ENCODE measurements at places on chromosomes 3 and 15.

- DNase-seq: no peak
Observed at GRCh38 chr15:98643115-98643514, 5.2 kb upstream of the IGF1R start.

- DNase-seq: no peak
Observed at GRCh38 chr3:156611870-156612494, 57.1 kb upstream of the SSR3 start.

DNA sequence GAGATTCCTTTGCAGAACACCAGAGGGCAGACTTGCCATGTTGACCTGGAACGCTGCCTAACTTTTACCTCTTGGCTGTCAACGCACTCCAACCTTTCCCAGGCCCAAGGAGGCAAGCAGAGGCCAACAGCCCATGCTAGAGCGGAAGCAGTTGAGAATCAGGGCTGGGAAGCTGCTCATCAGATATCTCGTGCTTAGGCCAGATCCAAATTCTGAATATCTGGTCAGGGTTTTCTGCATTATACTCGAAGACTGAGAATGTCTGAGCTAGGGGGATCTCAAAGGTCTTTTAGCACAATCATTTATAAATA, 2.5 kb downstream of the XIRP1 start:
- no peak for DNase-seq

DNA sequence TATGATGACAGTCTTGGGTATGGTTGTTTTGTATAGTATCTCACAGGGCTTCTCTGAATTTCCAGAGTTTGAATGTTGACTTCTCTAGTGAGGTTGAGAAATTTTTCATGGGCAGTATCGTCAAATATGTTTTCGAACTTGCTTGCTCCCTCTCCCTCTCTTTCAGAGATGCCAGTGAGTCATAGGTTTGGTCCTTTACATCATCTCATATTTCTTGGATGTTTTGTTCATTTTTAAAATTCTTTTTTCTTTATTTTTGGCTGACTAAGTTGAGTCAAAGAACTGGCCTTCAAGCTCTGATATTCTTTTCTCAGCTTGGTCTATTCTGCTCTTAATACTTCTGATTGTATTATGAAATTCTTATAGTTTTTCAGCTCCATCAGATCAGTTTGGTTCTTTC, 282.3 kb upstream of the NECTIN3 start:
- DNase-seq: no peak

- no peak for DNase-seq
Observed at GRCh38 chr3:4997946-4998345, 18.7 kb downstream of the BHLHE40 start.

GRCh38 chr3:119228373-119229145, 12.1 kb downstream of the B4GALT4 start:
- DNase-seq: no peak

DNA sequence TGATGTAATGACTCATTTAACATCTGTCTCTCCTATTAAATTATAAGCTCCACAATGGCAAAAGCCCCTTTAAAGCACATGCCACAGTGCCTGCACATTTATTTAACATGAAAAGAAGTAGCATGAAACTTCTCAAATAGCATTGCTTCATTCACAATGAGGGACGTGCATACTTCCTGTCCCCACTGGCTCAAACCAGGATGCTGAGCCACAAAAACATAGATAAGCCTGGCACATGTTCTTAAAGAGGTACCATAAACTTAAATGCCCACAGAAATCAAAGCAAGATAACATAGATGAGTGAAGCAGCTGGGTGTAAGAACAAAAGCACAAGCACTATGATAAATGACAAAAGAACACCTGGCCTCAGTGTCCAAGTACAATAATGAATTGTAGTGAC, 3.8 kb downstream of the TP53BP1 start:
- DNase-seq: no peak

GRCh38 chr3:40780291-40780924, 255.6 kb downstream of the ZNF621 start:
- DNase-seq: no peak

- no peak for DNase-seq
Observed at GRCh38 chr15:67089217-67090193, 24.1 kb downstream of the SMAD3 start.

DNA sequence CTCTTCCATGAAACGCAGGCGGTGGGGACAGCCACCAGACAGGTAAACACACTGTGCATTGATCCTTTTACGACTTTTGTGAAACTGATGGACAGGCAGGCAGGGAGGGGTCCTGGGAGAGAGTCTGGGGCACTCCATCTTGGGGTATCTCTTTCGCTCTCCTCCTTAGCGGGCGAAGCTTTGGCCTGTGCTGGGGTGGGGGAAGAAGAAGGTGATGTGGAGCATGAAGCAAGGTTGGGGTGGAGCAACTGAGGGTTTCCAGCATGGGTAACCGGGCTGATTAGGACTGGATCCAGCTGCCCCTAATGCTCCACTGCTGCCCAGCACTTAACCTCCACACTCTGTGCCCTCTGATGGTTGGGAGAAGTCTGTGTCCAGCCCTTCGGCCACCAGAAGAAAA, 25.6 kb downstream of the MUC20 start:
- DNase-seq: no peak

DNA sequence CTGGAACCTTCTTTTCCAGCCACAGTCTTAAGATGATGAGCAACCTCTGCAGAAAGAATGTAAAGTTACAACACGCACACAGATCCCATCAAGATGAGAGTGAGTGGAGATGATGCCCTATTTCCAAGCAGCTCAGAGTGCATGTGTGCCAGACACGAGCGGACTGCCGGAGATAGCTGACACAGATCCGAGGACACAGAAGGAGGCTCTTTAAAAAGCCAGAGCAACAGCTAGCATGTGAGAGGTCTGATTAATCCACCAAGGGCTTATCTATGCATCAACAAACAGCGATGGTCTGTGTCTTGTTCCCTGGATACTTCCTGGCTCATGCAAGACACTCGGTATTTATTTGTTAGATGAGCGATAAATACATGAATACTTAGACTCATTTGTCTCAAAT, 128.6 kb upstream of the DLG1 start:
- no peak for DNase-seq

GRCh38 chr3:176526225-176526624, 671.1 kb downstream of the TBL1XR1 start:
- no peak for DNase-seq

GRCh38 chr3:153127788-153128187, 34.2 kb upstream of the RAP2B start:
- DNase-seq: no peak

DNA sequence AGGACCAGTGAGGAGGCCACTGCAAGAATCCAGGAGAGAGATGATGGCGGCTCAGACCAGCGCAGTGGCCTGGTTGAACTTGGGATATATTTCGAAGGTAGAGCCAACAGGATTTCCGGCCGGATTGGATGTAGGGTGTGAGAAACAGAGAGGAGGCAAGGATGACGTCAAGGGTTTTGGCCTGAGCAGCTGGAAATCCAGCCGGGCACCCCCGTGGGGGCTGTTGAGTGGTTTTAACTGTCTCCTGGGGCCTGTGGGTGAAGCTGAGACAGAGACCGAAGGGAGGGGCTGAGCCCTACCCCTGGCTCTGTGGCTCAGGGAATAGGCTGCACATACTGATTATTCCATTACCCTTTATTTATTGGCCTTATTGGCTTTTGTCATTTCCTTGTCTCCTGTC, 45.7 kb downstream of the EXOG start:
- no peak for DNase-seq

DNA sequence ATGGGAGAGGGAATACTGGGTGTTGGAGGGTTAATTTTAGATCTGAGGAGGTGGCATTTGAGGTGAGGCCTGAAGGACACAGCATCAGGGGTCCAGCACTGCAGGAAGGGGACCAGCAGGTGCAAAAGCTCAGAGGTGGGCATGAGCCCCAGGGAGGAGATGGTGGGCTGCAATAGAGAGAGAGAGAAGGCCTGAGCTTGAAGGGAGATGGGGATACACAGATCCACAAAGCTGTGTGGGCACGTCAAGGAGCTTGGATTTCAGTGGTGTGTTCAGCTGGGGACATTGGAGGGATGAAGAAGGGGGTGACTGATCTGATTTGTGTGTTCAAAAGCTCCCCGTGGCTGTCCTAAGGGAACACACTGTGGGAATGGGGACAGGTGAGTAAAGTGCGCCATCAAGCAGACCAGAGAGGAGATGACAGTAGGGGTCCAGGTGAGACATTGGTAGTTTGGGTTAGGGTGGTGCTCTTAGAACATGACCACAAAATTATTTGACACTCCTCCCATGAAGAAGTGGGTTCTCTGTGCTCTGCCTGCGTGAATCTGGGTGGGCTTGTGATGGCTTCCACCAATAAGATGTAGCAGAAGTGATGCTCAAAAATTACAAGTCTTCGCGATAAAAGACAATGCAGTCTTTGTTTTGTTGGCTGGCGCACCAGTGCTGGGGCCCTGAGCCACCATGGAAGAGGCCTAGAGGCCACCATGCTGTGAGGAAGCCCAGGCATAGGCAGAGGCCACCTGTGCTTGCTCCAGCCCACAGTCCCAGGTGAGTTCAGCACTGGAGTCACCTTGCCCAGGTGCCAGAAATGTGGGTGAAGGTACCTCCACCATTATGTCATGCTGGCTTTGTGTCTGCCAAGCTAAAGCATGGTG, 1.9 kb upstream of the WNT7A start:
- no peak for DNase-seq

- DNase-seq: no peak
Observed at GRCh38 chr3:18529631-18530030, 104.5 kb upstream of the SATB1 start.

DNA sequence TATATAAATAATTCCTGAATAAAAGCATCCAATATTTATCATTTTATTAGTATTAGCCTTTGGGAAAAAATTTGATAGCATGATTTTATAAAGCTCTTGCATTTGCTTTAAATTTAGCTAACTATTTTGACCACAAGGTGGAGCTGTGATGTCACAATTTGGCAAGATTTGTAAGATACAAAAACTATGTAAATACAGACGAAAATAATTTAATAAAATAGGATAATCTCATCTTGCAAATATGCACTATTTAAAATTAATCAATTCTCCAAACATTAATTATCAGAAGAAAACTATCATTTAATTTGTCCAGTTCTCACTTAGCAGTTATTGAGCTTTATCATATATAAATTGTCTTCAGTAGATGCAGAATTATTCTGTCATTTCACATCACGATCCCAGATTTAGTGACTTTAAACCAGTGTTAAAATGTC, 95.4 kb downstream of the PLOD2 start:
- DNase-seq: no peak

DNA sequence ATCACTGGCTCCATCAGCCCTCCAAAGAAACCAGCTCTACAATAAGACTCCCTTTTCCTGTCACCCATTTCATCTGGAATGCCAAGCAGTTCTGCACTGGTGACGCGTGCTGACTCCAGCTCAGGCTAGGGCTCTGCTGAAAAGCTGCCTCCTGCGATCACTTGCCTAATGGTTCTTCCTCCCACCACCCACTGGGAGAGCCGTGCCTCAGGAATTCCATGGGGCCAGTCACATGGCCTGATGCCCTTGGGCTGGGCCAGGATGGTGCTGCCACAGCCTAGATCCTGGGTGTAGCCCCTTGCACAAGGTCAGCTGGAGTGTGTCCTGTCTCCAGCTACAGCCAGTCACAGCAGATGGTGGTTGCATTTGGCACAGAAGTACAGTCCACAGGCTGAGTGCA, 98.9 kb downstream of the DNAJB8 start:
- no peak for DNase-seq

GRCh38 chr15:93462690-93463089, 373.7 kb upstream of the RGMA start:
- no peak for DNase-seq

- no peak for DNase-seq
Observed at GRCh38 chr3:75180235-75180944, 483.7 kb upstream of the FRG2C start.

- DNase-seq: no peak
Observed at GRCh38 chr3:29202378-29202777, 78.5 kb upstream of the RBMS3 start.

DNA sequence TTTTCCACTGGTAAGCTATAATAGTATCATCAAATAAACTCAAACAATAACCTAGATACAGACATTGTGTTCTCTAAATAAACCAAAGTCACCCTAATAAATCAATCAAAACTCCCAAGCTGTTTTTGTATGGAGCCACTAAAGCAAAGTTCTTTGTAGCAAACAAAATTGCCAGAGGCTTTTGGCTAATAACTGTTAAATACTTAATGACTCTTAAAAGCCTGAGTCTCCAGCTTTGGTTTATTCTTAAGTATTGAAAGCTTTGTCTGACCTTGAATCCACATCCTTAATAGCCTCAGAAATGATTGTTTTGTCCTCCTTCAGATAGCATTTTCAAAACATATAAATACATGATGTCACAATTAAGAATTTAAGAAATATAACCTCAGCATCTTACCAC, 725.3 kb downstream of the SI start:
- DNase-seq: no peak

- no peak for DNase-seq
Observed at GRCh38 chr3:100263583-100263982, 2.8 kb downstream of the TBC1D23 start.

DNA sequence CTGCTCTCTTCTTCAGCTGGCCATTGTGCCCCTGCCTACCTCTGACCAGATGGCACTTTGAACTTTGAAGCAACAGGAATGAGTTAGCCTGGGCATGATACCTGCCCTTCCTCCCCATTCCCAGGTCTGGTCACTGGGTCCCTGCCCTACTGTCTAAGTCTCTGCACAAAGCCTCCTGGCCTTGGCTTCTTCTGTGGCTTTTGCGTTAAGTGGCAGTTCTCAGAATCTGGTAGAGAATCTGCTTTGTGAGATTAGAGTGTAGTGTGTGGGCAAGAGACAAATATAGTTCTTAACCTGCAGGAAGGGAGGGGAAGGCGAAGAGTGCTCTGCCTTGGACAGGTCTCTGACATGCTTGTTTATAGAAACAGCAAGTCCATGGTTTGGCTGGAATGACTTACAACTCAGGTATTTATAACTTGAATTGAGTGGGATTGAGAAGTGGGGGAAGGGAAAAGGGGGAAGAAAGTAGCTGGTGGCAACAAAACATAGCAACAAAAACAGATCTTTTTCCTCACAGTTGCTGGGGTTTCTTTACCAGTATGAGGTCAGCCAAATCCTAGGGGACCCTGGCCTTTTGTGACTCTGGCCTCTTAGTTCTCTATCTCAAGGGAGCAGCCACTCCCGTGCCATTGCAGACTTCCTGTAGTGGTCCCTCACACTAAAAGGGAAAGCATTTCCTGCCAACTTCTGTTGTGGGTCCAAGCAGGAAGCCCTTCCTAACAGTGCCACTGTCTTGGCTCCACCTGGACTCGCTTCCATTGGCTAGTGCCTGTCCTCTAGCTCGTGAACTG, 16.7 kb downstream of the MAPKBP1 start:
- no peak for DNase-seq

GRCh38 chr15:89963301-89964231, 37.6 kb upstream of the ZNF710 start:
- no peak for DNase-seq

- no peak for DNase-seq
Observed at GRCh38 chr3:79516795-79517194, 251.0 kb downstream of the ROBO1 start.
